Left cardiac atrium (tissue), 4 donors: ENCODE measurements at places on chromosomes 7 and 10. TPM values are rescaled to one million over a fixed set of nuclear protein-coding genes. Genes with fewer than 3 reads are reported as not detected.

ZNF488 gene
- total RNA-seq, result not detected

PGAM2 gene
- 799 TPM for total RNA-seq

MYL7 gene
- 20,486 TPM for total RNA-seq

GATA3 gene
- 2.1 TPM for total RNA-seq

HOXA2 gene
- 0.13 TPM for total RNA-seq

STYXL1 gene
- 8.2 TPM for total RNA-seq

SPDYE3 gene
- total RNA-seq, result not detected

TLX1 gene
- total RNA-seq, result 0.21 TPM

DNAH11 gene
- 2.9 TPM for total RNA-seq

NPC1L1 gene
- 0.09 TPM for total RNA-seq

AKR1C8 gene
- 0.68 TPM for total RNA-seq

GJD4 gene
- total RNA-seq, result not detected

AOAH gene
- 4.8 TPM for total RNA-seq

OR6B1 gene
- total RNA-seq, result not detected

SLC25A28 gene
- 46.4 TPM for total RNA-seq

POU6F2 gene
- total RNA-seq, result 1.1 TPM

RSBN1L gene
- total RNA-seq, result 9.7 TPM

GHRHR gene
- total RNA-seq, result not detected

PITRM1 gene
- total RNA-seq, result 59.1 TPM

IFIT1 gene
- 15.3 TPM for total RNA-seq

ANKRD30A gene
- total RNA-seq, result 0.21 TPM

ZPBP gene
- not detected for total RNA-seq

CALML3 gene
- total RNA-seq, result not detected

PLCE1 gene
- 25.7 TPM for total RNA-seq

MYO1G gene
- 3.5 TPM for total RNA-seq

GRK5 gene
- 36.4 TPM for total RNA-seq

PON1 gene
- not detected for total RNA-seq

PDE1C gene
- total RNA-seq, result 50.8 TPM

TDRD1 gene
- 0.77 TPM for total RNA-seq

HOXA6 gene
- not detected for total RNA-seq

VWDE gene
- 8.8 TPM for total RNA-seq

MBL2 gene
- not detected for total RNA-seq

GPER1 gene
- total RNA-seq, result 7.6 TPM

OR2A12 gene
- not detected for total RNA-seq

MUC12 gene
- 0.39 TPM for total RNA-seq

RSPH10B2 gene
- not detected for total RNA-seq

FGL2 gene
- total RNA-seq, result 19.7 TPM

GTPBP4 gene
- total RNA-seq, result 25.0 TPM

ACBD7 gene
- not detected for total RNA-seq

GNG11 gene
- 19.8 TPM for total RNA-seq

AZGP1 gene
- total RNA-seq, result 36.2 TPM

DNAJC12 gene
- total RNA-seq, result 3.6 TPM

C10orf62 gene
- 0.35 TPM for total RNA-seq

GPR158 gene
- total RNA-seq, result 0.05 TPM

C7orf57 gene
- total RNA-seq, result 0.12 TPM

GPR26 gene
- not detected for total RNA-seq

CPSF4 gene
- 18.8 TPM for total RNA-seq

HOXA10 gene
- total RNA-seq, result 0.21 TPM

MORN4 gene
- 7.0 TPM for total RNA-seq

TUBAL3 gene
- 0.21 TPM for total RNA-seq

EVX1 gene
- total RNA-seq, result not detected

TIAL1 gene
- total RNA-seq, result 69.6 TPM

SEMA3E gene
- total RNA-seq, result 1.1 TPM

LIPF gene
- not detected for total RNA-seq

ERCC6 gene
- 19.6 TPM for total RNA-seq

HKDC1 gene
- not detected for total RNA-seq

FAM3C gene
- 68.4 TPM for total RNA-seq

CD36 gene
- 760 TPM for total RNA-seq
